C1 segment of cervical spinal cord (tissue), 14 donors: ENCODE measurements at places on chromosomes 5 and 9.
A peak's percentile ranks its signal among the peaks of the same experiment; 100 is the strongest.

DNA sequence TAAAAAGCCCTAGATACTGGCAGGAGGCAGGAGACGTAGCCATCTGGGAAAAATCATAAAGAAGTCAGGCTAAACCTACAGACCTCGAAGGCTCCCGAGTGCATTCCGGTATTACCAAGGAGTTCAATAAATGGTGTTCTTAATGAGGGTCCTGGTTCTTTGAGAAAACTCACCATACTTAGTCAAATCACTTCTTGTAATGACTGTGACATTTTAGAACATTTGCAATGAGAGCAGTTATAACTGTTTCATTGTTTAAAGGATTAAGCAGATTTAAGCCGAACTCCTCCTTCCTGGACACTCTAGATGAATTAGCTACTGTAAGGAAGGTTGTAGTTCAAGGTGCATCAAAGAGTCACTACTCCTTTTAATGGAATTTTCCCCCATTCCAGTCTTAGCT is 67.8 kb downstream of the EFNA5 start:
- DNase-seq = no peak

GRCh38 chr5:24183981-24184380 is 460.8 kb downstream of the CDH10 start:
- no peak for DNase-seq

DNA sequence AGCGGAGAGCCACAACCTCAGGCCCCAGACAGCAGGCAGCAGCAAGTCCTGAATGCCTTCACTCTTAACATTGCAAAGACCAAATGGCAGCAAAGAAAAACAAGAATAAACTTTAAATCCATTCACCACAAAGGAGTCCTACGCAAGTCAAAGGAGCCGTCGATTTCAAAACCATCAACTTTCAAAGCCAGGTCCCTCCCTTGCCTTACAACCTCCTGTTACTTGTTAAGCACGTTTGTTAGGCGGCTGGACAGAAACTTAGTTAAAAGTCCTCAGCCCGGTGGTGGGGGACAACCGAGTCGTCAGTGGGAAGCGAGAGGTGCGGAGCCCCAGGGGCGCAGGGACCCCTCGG is 938 bp downstream of the LPAR1 start:
- peak; percentile 66 for DNase-seq

- no peak for DNase-seq
These were observed 50.0 kb downstream of the DAPK1 start for GRCh38 chr9:87547671-87548081.

DNA sequence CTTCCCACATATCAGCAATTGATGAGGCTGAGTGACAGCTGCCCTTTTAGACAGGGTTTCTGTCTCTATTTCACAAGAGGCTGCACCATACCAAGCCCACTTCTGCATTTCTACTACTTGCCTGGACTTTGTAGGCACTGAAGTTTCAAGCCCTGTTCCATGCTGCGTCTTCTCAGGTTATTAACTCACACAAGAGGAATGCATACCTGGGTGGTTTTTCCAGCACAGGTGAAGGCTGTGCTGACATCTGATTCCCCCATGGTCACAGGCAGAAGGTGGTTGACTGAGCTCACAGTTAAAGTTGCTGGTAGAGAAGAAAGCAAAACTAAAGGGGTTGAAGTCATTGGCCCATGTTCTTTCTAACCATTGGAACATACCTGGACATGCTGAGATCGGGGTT is 86.6 kb downstream of the MAMDC2 start:
- DNase-seq = no peak

- DNase-seq = no peak
These were observed 424.7 kb downstream of the RAB3C start for GRCh38 chr5:59007460-59008063.
